ENCODE measurements at places on chromosomes 2 and 18. TPM values are rescaled to one million over a fixed set of nuclear protein-coding genes. Genes with fewer than 3 reads are reported as not detected.

The TTN gene
- total RNA-seq, result 12.9 TPM

The KIDINS220 gene
- 33.2 TPM for total RNA-seq

The APLF gene
- total RNA-seq, result 3.8 TPM

The VWA3B gene
- not detected for total RNA-seq

The ZNF407 gene
- 27.9 TPM for total RNA-seq

The UPP2 gene
- not detected for total RNA-seq

The SERPINB10 gene
- 1.5 TPM for total RNA-seq

GRCh38 chr2:127078666-127079270 is 28.2 kb downstream of the BIN1 start:
- DNase-seq, result no peak

DNA sequence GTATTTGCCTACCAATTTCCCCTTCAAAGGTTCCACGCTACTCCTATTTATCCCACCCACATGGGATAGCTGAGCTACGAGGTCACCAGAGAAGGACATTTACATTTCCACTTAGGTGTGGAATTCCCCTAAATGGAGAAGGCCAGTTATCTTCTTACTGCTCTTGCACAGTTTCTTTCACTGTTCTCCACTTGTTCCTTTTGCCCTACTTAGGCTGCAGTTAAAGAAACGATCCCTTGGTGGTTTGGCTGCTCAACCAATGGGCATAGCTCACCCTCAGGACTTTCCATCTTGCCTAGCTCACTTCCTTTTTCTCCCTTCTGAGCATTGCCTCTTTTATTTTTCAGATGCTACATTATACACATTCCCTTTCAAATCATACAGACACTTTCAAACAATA is 11.2 kb upstream of the NABP1 start:
- no peak for DNase-seq

DNA sequence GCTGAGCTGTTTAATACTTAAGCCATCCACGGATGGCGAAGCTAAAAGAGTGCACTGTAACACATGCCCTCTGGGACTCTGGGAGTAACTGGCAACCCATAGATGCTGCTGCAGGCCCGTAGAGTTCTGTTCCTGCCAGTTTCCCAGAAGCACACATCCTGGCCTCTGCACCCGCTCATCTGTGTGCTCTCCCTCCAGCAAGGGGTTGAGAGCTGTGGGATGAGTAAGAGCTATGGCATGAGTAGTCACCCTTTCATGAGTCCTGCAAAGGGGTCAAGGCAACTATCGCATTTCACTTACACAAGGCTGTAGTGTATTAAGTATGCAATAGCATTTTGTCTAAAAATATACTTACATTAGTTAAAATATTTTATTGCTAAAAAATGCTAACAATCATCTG is 1341.8 kb upstream of the NXPH2 start:
- DNase-seq, result no peak

DNA sequence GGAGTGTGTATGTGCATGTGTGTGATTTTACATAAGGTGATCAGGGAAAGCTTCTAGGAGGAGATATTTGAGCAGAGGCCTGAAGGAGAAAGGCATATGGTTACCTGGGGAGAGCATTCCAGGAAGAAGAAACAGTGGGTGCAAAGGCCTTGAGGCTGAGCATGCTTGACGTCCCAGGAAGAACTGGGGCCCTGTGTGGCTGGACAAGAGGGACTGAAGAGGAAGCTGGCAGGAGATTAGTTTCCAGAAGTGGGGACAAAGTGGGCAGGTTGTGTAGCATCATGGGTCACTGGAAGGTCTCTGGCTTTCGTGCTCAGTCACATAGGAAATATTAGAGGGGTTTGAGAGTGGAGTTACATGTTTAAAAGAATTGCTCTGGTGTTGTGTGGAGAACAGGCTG is 42.0 kb upstream of the POLE4 start:
- no peak for DNase-seq

GRCh38 chr2:112674229-112674628 is 28.5 kb downstream of the SLC20A1 start:
- no peak for DNase-seq

- no peak for DNase-seq
Observed at GRCh38 chr18:48917579-48918517, 32.9 kb downstream of the SMAD7 start.

DNA sequence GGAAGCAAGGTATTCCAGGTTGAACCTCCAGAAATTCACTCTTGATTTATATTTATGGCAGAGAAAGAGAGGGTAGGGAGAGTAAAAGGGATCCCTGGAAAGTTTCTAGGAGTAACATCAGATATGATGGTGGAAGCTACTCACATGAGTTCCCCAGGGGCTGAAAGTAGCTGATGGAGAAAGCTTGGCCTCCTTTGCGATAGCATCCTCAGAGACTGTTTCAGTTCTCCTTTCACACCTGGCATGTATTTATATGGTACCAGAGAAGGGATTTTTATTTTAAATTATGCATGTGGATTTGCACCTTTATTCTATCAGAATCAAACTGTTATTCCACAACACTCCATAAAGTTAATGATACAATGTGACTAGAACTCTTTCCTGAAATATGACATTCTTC is 126.3 kb upstream of the OSR1 start:
- no peak for DNase-seq

DNA sequence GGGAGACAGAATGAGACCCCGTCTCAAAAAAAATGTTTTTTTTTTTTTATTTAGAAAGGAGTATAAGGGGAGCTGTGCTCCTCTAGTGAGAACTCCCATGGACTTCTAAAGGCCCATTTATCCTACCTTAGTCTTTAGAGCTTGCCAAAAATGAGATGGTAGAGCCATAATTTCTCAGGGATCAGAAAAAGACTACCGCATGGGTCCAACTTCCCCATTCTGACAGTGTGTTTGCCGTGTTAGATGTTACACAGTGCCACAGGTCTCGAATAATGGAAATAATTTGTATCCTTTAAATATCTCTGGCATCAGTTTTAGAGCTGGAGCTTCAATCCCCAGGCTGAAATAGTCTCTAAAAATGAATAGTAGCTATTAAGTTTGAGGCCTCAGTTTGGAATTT is 6.0 kb upstream of the SLC39A10 start:
- DNase-seq, result no peak

DNA sequence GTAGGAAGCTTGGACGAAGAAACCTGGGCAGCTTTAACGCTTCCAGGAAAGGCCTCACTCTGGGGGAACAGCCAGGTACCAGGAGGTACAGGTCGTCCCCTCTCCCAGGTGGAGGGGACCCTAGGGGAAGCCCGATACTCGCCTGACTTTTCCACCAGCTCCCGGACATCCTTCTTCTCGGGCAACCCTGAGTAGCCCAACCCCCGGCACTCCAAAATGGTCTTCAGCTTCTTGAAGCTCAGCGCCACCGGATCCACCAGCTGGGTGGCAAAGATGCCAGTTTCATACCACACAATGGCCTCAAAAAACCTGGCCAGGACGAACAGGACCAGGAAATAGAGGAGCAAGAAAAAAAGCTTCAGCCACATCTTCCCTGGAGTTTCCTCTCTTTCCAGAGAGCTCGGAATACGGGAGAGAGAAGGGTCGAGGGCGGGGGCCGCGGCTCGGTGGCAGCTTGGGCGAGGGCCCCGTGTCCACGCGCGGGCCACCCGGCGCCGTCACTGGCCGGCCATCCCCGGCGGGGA is 1.1 kb downstream of the RNF103 start:
- peak; percentile 22 for DNase-seq

DNA sequence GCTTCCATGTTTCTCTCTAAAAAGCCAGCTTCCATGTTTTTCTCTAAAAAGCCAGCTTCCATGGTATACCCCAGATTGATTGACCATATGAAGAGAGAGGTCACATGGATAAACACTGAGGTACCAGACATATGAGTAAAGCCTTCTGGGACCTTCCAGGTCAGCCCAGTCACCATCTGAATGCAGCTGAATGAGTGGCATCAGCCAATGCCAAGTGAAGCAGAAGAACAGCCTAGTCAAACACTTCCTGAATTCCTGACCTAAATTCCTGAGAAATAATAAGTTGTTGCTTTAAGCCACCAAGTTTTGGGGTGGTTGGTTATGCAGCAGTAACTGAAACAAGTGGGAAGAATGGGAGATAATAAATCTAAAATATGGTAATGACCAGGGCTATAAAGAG is 5.7 kb upstream of the ALS2 start:
- no peak for DNase-seq

DNA sequence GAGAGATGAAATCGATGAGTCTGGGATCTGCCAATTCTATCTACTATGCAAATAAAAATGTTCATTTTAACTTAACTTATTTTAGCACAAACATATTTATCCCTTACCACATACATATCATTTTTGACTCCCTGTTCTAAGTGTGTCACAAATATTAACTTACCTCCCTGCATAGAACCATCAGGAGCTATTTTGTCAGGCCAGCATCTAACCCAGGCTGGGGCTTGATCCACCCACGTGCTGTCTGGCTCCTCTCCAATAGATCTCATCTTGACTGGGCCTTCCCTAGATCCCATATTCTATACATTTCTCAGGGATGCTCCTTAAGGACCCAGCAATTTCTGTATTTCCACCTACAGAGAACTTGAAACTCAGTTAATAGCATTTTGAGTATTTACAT is 20.9 kb downstream of the NTSR2 start:
- no peak for DNase-seq

- DNase-seq, result no peak
Observed at GRCh38 chr2:225788571-225789094, 389.1 kb downstream of the NYAP2 start.

GRCh38 chr2:11326677-11327211 is 17.7 kb downstream of the ROCK2 start:
- DNase-seq, result no peak

DNA sequence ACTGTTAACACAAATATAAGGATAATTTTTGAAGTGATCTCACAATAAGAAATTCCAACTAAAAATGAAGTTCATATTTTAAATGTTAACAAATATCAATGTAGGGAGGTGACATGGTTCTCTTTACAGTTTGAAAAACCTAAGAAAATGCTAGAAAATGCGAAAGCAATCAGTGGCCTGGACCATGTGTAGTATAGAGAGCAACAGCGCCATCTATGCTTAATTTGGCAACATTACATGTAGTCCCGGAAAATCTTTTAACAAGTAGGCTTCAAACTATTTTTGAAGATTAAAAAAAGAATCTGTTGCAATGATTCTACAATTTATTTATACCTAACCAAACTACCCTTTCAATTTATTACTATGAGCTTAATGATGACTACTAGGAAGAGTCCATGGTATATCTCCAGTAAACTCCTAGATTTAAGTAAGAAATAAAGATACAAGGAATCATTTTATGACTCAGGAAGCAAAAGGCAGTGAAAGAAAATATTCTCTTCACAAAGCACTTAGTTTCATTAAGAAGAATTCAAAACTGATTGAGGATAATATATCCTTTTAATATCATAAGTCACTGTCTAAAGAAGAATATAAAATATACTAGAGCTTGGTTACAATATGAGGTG is 33.3 kb downstream of the NDUFA10 start:
- DNase-seq, result peak; percentile 44

- peak; percentile 63 for DNase-seq
Observed at GRCh38 chr2:101387151-101387834, at the start of gene CREG2. CREG2 (minus strand) TSS chr2:101387503; CDS start chr2:101387457, 46 bp downstream.

All from naive thymus-derived CD4-positive, alpha-beta T cell (primary cell).